Stimulated activated CD4-positive, alpha-beta T cell treated with anti-CD3 and anti-CD28 coated beads, Interleukin-12 subunit alpha, Interleukin-12 subunit beta, amount 100 ng/mL, for 24 hours (primary cell): ENCODE measurements at places on chromosomes 13 and 19.
A peak's percentile ranks its signal among the peaks of the same experiment; 100 is the strongest.

DNA sequence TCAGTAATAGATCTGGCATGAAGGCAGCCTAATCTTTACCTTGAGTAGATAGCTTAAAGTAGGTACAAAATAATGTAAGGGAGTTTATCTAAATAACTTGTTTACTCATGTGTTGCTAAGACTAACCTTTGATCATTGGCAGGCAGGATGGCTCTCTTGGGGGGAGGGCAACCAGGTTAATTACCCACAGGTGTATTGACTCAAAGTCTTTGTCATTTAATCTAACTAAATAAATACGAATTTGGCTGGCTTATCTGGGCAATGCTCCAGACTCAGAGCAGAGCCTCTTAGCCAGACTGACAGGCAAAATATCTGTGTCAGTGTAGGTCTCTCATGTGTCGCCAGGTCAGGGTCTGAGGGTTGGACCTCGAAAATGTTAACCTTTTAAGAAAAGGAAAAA is 283.4 kb upstream of the KLHL1 start:
- DNase-seq: no peak

DNA sequence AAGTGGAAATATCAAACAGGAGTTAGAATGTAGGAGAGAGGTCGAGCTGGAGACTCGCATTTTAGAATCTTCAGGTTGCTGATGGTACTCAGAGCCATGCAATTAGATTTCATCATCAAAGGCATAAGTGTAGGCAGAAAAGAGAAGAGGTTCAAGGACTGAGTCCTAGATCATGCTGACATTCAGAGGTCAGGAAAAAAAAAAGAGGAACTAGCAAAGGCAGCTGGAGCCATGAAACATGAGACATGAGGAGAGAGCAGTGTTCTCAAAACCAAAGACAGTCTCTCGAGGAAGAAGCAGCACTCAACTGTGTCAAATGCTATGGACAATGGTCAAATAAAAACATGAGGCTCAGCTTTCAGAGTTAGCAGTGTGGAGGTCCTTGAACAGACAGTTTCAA is 12.4 kb upstream of the TPP2 start:
- no peak for DNase-seq

DNA sequence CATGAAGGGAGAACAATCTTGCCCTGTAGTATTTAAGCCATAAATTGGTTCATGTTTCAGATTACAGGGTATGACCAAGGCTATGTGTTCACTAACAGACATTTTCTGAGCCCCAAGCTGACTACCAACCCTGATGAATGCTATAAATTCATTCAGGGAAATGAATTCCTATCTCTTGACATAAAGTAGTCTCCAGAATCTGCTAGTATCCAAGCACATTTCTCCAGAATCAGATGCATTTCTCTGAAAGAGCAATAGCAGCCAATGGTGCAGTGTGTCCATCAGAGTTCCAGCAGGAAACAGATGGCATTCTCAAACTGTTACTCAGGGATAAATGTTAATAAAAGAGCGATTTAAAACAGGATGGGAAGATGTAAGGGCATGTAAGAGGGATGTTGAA is 226.4 kb downstream of the COG6 start:
- no peak for DNase-seq

GRCh38 chr19:478976-479375 is 17.3 kb upstream of the MADCAM1 start:
- no peak for DNase-seq

DNA sequence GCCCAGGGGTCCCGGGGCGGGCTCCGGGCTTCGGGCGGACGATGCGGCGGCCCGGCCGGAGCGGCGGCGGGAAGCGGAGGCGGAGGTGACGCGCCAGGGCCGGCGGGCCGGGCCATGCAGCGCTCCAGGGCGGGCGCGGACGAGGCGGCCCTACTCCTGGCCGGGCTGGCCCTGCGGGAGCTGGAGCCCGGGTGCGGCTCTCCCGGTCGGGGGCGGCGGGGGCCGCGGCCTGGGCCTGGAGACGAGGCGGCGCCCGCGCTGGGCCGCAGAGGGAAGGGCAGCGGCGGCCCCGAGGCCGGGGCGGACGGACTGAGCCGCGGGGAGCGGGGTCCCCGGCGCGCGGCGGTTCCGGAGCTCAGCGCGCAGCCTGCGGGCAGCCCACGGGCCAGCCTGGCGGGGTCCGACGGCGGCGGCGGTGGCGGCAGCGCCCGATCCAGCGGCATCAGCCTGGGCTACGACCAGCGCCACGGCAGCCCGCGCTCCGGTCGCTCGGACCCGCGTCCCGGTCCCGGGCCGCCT is 362 bp downstream of the WTIP start:
- no peak for DNase-seq

DNA sequence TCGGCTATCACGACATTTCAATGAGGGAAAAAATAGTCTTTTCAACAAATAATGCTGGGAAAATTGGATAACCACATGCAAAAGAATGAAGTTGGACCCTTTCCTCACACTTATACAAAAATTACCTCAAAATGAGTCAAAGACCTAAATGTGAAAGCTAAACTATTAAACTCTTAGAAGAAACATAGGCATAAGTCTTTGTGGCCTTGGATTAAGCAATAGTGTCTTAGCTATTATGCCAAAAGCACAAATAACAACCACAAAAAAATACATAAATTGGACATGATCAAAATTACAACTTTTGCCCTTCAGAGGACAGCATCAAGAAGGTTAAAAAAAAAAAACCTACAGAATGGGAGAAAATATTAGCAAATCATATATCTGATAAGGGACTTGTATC is 156.6 kb downstream of the FOXO1 start:
- no peak for DNase-seq

- DNase-seq: peak; percentile 54
Observed at GRCh38 chr13:29758531-29759114, 91.8 kb downstream of the UBL3 start.

DNA sequence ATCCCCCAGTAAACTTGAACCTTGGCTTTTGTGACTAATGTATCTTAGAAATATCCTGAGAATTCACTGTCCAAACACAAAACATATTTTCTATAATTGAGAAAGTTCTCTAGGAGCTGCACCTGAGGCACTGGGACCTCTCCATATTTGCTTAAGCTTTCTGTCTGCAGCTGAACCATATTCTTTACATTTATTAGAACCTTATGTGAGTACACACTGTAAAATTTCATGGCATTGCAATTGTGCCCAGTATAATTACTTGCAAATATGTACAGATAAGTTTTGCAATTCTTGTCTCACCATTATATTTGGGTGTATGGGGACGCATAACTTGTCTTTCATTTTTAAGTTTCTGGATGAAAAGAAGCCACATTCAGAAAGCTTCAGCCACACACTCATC is 280.7 kb upstream of the KLHL1 start:
- DNase-seq: no peak

DNA sequence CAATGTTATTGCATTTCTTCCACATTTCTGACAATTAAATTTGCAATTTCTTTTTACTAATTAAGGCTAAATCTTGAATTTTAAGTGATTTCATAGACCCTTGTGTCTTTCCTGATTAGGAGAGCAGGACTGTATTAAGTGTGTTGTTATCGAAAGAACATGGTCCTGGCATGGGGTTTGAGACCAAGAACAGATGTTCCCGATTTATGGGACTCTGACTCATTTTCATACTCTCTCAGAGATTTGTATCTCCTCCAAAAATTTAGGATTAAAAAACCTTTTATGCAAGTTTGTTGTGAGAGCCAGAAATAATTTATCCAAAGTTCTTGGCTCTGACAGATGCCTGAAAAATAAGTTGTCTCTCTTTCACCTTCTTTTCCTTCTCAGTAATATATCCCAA is 589.3 kb upstream of the ARGLU1 start:
- no peak for DNase-seq

DNA sequence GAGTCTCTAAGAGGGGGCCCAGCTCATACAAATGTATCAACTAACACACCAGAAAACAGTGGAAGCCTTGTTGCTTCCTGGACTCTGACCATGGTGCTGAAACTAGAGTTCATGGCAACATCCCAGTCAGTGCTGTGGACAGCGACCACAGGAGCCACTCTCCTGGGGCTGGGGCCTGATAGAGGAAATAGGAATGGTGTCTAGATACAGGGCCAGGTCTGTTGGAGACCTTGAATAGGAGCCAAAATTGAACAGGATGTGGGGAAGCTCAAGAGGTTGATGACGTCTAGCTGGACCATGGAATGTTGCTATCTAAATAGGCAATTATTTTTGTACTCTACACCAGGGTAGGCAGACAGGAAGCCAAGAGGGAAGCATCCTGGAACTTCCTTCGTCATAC is 21.7 kb downstream of the LILRB4 start:
- DNase-seq: no peak

DNA sequence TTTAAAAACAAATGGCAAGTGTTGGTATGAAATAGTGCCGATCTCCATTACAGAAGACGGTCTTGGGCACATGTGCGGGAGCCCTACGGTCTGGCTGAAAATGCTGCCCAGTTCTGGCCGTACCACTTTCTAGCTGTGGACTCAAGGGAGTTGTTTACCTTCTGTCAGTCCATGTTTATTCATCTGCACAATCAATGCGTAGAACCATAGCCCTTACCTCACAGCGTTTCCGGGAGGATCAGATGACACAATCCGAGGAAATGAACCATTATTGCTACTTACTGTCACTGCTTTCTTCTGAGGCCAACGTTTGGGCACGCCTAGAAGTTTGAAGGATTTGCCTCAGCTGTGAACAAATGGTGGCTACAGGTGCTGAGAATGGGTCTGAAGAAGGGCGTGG is 31.2 kb downstream of the GADD45B start:
- no peak for DNase-seq

DNA sequence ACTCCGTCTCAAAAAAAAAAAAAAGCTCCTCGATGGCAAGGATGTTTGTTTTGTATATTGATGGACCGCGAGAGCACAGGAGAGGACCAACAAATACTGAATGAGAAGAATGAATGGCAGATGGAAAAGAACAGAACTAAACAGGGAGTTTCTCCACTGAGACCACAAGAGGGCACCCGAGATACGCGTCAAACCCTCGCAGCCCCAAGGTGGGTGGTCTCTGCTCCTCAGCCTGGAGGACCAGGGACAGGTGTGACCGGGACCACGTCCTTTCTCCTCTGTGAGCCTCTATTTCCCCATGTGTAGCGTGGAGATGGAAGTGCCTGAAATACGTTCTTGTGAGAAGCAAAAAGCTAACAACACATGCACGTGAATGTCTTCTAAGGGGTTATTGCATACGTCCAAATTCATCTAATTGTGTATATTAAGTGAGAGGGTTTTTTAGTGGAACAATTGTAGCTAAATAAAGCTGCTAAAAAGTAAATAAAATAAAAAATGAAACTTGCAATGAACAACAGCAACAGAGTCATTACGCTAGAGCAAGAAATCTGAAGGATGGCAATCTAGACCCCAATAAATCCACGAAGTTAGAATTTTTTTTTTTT is 8.3 kb upstream of the CDC42EP5 start:
- peak; percentile 31 for DNase-seq

DNA sequence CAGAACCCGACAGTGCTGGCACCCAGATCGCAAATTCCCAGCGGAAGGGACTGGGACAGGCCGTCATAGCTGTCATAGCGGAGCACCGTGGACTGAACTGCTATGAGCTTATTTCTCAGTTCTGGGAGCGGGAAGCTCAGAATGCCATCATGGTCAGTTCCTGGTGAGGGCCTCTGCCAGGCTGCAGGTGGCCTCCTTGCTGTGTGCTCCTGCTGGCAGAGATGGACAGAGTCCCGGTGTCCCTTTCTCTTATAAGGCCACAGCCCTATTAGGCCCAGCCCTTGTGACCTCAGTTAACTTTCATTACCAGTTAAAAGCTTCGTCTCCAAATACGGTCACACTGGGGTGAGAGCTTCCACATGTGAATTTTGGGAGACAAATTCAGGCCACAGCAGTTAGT is 4.6 kb downstream of the ZNF444 start:
- DNase-seq: no peak

DNA sequence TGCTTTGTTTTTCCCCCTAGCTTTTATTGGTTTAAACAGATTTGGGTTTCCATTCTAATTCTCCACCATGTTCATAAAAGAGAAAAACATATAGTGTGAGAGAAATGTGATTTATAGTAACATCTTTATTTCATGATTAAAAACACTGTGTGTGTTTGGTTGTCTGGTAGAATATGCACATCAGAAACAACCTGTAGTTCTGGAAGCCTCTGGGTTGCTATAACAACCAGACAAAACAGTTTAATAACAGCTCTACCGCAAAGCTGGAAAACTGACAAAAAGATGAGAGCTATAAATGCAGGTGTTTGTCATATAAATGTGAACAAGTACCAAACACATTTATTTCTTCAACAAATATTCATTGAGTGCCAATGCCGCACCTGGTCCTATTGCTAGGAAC is 9.8 kb downstream of the KBTBD6 start:
- no peak for DNase-seq

GRCh38 chr13:75612354-75612753 is 23.8 kb upstream of the LMO7 start:
- no peak for DNase-seq

GRCh38 chr13:111906306-111906705 is 160.6 kb upstream of the SOX1 start:
- no peak for DNase-seq

DNA sequence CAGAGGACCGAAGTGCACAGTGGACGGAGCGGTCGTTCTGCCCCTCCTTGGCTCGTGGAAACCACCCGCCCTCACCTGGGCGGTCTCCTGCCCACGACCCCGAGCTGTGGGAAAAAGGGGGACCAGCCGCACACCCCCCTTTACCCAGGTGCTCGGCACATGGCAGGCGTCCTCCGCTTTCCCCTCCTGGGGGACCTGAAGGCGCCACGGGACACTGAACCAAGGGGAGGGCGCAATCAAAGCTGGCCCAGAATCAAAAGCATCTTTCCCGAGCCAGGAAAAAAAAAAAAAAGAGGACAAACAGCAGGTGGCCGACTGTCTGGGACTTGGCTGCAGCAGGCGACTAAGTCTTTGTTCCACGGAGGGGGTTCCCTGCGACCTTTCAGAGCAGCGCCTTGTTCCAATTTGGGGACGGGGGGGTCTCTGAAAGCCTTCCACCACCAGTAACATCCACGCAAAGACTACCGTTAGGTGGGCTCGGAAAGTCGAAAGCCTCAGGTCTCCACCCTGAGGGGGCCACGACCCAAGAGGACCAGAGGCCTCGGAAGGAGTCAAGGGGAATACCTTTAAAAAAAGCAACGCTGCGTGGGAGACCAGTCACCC is 1.1 kb downstream of the MBD3 start:
- peak; percentile 19 for DNase-seq

DNA sequence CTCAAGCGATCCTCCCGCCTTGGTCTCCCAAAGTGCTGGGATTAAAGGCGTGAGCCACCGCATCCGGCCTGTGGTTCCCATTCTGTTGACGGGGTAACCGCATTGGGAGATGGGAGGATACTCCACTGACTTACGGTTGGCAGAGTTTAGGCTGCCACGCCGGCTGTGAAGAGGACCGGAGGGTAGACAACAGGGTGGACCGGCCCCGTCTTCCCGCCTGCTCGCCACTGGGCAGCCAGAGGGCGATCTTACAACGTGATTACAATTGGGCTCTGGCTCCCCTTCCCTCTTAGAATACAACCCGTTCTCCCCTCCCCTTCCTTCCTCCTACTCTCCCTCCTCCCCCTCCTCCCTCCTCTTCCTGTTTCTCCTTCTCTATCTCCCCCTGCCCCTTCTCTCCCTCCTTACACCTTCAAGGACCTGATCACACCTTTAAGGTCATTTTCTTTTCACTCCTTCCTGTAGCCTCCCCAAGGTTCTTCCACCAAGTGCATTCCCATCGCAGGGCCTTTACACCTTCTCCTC is 957 bp upstream of the CCDC194 start:
- peak; percentile 48 for DNase-seq
